NCI-H1105 treated with DMSO at 0.1 percent for 48 hours (cell line): ENCODE measurements at places on chromosomes 4 and X.

GRCh38 chr4:110198049-110198434, 373 bp downstream of the ELOVL6 start:
- DNase-seq, result peak; percentile 9

- no peak for DNase-seq
Measured at GRCh38 chrX:72003811-72004750, 93.4 kb downstream of the NHSL2 start.

DNA sequence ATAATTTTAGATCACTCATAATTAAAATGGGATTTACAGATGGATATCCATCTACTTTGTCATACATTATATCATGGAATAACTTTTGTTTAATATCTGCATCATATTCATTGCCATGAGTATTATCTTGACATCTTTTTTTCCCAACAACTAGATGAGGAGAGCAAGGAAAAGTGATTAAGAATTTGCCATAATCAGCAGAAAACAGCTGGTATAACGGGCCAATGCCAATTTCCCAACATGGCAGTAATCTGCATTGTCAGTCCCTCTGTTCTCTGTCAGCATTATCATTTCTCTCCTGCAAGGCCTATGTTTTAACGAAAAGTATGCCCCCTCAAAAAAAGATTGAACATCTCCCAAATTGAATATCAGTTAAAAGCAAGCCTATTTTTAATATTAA, 314.0 kb downstream of the FRMPD4 start:
- no peak for DNase-seq

- DNase-seq, result no peak
Measured at GRCh38 chr4:105050896-105051295, 95.8 kb upstream of the TET2 start.

- DNase-seq, result no peak
Measured at GRCh38 chrX:130746709-130747342, 156.2 kb downstream of the ENOX2 start.

DNA sequence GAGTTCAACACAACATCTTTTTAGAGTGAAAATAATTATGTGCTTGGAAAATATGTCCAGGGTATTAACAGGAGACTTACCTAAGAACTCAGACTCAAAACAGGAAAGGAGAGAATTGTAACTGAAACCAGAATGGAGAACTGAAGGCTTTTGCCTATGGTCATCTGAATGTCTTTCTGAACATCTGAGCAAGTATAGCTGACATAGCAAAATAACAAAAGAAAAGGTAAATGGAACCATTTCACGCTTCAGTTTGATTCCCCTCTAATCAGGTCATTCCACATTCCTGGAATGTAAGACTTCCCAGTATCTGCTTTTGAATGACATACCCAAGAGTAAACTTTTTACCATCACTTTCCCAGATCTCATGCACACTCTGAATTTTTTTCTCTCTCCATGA, 500.4 kb upstream of the HS3ST1 start:
- DNase-seq, result no peak

DNA sequence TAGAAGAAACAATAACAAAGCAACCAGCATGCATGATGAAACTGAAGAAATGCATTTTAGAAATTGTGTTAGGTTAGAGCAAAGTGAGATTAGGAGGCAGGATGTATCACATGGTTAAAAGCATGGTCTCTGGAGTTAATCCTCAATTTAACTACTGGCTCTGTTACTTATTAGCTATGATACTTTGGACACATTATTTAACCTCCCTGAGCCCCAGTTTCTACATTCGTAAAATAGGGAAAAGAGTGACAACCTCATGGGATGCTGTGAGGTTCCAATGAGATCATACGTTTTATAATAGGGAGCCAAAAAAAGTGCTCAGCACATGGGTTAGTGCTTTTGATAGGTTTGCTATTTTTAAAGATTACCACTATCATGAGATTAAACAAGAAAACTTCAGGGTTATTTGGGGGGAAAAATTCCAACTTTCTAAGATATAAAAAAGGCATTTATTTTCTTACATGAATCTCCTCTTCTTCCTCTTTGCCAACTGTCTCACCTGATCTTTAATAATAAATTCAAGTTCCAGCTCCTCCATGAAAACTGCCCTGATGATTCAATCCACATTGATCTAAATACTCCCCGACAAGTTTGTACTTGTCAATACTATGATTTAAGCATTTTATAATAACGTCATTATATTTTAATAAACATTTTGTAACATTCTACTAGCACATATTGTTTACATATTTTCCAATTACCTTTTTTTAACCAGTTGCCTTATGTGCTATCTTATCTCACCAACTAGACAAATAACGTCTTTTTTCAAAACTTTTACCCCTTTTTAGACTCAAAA, 4.6 kb downstream of the SEC31A start:
- no peak for DNase-seq
